ENCODE measurements at places on chromosomes 6 and 20.

DNA sequence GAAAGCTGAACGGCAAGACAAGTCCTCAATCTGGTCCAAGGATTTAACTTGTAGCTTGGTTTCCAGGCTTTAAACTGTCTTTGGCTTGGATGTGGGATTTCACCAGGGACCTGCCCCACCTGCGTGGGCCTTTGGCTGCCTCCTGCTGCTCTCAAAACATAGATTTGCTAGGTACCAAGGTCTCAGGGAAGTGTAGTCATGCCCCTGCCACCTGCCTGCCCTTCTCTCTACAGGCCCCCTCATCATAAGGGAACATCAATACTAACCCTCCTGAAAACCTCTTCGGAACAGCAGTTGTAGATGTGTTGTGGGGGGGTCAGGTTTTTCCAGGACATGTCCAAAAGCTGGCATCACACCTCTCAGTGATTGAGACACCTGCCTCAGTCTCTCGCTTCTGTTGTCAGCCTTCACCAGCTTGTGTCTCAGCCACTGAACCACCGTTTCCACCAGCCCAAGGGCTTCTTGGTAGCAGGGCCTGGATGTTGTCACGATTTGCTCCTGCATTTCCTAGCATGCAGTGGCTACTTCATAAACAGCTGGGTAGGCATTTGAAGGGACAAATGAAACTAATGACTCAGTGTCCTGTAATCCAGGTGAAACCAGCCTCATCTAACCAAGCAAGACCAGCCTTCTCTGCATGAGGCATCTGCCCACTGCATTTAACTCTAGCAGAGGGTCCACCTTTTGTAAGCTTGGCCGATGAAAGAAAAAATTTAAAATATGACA is 141.6 kb upstream of the THBS2 start:
- no peak overlapping the region for H3K27ac ChIP-seq
- no peaks in the 10 kb centered on the region for H3K36me3 ChIP-seq
- H3K4me3 ChIP-seq = no peak overlapping the region
- H3K27me3 ChIP-seq = no peaks in the 10 kb centered on the region
- no peak for DNase-seq
- no peaks in the 10 kb centered on the region for H3K4me1 ChIP-seq

DNA sequence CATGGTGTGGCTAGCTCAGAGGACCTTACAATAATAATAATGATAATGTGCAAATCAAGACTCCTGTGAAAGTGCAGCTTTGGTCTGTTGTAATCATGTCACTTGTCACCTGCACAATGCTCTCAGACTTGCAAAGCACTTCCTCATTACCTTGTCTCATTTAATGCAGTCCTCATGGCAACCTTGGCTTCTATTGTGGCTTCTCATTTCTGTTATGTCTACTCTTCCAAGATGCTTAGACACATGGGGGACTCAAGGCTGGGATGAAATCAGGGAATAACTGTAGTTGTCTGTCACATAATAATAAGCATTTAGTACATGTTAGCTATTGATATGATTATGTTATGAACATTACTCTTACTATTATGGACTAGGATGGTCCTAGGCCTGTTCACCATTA is 484.2 kb downstream of the PTPRT start:
- DNase-seq = no peak
- no peaks in the 10 kb centered on the region for H3K27me3 ChIP-seq
- no peak overlapping the region for H3K4me3 ChIP-seq
- H3K27ac ChIP-seq = no peak overlapping the region
- no peaks in the 10 kb centered on the region for H3K36me3 ChIP-seq

DNA sequence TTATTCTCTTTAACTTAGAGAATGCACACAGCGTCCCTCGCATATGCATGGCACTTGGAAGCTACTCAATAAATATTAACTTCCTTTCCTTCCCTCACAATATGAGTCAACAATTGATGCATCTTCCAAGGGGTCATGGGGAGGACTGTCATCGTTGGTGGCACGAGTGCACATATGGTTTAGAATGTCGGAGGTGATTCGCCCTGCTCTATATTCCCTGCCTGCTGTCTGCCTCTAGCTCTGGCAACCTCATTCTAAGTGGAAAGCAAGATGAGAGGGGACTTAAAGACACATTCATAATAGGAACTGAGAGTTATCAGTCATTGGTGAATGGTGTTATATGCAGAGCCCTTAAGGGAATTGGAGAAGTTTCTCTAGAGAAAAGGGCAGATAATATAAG is 44.6 kb downstream of the MAK start:
- H3K27ac ChIP-seq = no peak overlapping the region
- no peaks in the 10 kb centered on the region for H3K27me3 ChIP-seq
- no peaks in the 10 kb centered on the region for H3K4me1 ChIP-seq
- H3K36me3 ChIP-seq = peaks cover 3% of the 10 kb centered on the region
- H3K4me3 ChIP-seq = no peak overlapping the region

GRCh38 chr20:50338479-50339391 is 148.1 kb downstream of the CEBPB start:
- peaks cover 2% of the 10 kb centered on the region for H3K27me3 ChIP-seq
- peaks cover 29% of the 10 kb centered on the region for H3K4me1 ChIP-seq
- no peak overlapping the region for H3K4me3 ChIP-seq
- DNase-seq = peak; percentile 13
- H3K36me3 ChIP-seq = no peaks in the 10 kb centered on the region
- H3K27ac ChIP-seq = peak overlapping the region; percentile 57

- no peaks in the 10 kb centered on the region for H3K36me3 ChIP-seq
- no peak overlapping the region for H3K27ac ChIP-seq
- no peaks in the 10 kb centered on the region for H3K4me1 ChIP-seq
- H3K4me3 ChIP-seq = no peak overlapping the region
Observed at GRCh38 chr6:38171997-38172738, 352.6 kb downstream of the ZFAND3 start.
